ENCODE measurements at places on chromosomes 2 and 18. TPM values are rescaled to one million over a fixed set of nuclear protein-coding genes. Genes with fewer than 3 reads are reported as not detected.

- no peak for DNase-seq
Measured at GRCh38 chr18:9712130-9712577, 4.1 kb downstream of the RAB31 start.

- no peak for DNase-seq
Measured at GRCh38 chr2:42663828-42664227, 95.4 kb downstream of the MTA3 start.

- no peak for DNase-seq
Measured at GRCh38 chr18:5285326-5285725, 10.2 kb downstream of the ZBTB14 start.

- DNase-seq: peak; percentile 74
Measured at GRCh38 chr2:219017201-219017931, 23.9 kb downstream of the CFAP65 start.

DNA sequence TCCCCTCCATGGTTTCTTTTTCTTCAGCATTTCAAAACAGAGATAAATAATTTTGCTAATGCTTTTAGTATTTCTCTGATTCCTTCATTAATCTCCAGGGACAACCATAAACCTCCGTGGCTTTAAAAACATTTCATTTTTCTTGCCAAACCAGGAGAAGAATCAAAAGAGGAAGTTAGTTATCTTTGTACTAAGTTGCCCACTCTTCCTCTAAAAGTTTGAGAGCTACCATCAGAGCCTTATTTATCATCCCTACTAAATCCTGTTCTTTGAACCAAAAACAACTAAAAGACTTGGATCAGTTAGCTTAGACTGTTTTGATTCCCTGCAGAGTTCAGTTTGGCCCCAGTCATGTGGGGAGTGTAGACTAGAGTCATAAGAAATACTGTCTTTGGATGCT, 208.4 kb downstream of the SETBP1 start:
- DNase-seq: no peak

GRCh38 chr2:181241797-181242196, 215.4 kb upstream of the ITGA4 start:
- no peak for DNase-seq

DNA sequence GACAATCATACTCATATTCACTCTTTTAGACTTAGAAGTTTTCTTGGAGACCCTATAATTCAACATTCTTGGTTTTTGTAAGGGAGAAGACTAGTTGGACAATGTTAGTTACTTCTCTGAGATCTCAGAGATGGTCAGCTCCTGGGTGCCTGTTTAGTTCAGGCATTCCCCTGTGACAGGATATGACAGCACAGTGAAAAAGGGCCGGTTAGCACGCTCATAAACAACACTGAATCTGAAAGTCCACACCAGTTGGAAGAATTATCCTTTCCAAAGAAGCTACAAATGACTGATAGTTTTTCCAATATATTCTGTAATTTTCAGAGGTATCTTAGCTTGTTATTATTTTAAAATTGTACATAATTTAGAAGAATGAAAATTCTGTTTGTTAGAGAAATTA, 75.7 kb downstream of the ADAM23 start:
- no peak for DNase-seq

- peak; percentile 44 for DNase-seq
Measured at GRCh38 chr18:79904357-79905147, 46.9 kb downstream of the SLC66A2 start.

DNA sequence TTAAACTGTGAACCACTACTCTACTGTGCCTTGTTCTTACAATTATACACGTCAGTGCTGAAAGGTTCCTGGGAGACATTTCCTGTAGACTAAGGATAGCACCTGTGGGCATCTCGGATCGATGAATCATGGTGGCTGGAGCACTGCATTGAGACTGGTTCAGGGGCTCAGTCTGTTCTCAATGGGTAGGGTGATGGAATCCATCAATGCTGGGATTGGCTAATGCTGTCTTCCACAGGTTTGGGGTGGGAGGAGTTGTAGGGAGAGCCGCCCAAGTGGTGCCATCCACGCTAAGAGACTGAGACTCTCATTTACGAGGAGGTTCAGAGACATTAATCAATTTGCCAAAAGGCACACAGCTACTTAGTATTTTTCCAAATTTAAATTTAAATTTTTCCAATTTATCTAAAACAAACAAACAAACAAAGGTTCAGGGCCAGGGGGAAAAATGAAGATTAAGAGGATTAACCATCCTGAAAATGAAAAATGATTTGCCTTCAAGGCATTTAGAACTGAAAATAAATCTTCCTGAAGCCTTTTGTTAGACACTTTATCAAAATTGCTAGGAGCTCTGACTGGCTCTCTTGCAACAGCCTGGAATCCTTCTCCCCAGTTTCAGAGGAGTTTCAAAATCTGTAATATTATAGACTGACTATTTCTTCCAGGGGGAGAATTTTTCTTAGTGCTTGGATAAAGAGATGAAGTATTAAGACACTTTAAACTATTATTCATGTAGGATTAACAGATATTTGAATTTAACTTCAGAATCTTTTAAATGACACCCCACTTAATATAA, 359.2 kb downstream of the TGIF1 start:
- DNase-seq: no peak

DNA sequence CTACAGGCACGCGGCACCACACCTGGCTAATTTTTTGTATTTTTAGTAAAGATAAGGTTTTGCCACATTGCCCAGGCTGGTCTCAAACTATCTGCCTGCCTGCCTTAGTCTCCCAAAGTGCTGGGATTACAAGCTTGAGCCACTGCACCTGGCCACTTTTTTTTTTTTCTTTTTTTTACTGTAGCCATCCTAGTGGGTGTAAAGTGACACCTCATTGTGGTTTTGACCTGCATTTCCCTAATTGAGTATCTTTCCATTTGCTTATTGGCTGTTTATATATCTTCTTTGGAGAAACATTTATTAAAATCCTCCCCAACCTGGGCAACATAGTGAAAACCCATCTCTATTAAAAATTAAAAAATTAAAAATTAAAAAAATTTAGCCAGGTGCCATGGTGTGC, 12.0 kb downstream of the PCBP1 start:
- DNase-seq: no peak

GRCh38 chr2:211729433-211729832, 809.2 kb downstream of the ERBB4 start:
- DNase-seq: no peak

- DNase-seq: no peak
Measured at GRCh38 chr2:79453918-79454317, 58.9 kb upstream of the CTNNA2 start.

DNA sequence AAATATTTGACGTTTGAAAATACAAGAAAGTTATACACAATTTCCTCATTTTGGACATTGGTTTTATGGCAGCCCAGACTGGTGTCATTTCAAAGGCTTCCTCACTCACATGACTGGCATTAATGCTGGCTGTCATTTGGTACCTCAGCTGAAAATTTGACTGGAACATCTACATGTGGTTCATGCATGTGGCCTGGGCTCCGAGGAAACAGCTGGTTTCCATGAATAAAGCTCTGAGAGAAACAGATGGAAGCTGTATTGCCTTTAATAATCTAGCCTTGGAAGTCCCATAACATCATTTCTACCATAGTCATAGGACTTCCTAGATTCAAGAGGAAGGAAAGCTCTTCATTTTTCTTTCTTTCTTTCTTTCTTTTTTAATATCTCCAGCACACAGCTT, 42.9 kb upstream of the RIT2 start:
- DNase-seq: no peak

DNA sequence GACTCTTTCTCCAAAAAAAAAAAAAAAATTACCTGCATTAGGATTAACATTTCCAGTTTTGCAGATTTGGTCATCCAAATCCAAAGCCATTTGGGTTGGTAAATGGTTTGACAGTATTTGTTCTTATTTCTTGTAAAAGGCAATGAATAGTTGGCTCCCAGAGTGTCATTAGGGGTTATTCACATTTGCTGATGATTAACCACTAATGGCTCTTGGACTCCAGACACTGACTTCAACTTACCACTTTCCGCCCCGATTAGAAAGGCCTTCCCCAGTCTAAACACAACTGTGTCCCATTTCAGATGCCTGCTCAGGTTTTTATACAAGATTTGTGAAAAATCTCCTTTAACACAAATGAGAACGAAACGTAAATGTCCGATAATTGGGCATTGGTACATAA, 9.6 kb upstream of the TGIF1 start:
- DNase-seq: no peak

GRCh38 chr18:77676910-77677309, 427.3 kb downstream of the GALR1 start:
- DNase-seq: no peak

DNA sequence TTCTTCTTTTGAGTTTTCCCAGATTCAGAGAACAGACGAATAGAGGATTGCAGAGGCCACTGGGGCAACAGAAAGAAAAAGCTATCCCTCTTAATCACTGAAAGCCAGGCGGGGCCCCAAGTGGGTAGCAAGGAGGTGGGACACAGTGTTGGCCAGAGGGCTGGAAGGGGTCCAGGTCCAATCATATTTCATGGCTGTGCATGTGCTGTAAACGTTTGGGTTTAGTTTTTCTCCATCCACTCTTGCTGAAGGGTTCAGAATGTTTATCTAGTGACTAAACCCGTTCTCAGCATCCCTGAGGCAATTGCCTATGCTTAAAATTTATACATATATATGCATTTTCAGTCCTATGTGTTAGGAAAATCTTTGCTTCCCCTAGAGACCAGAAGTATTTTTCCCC, 99.4 kb upstream of the EPHA4 start:
- DNase-seq: no peak

- no peak for DNase-seq
Measured at GRCh38 chr2:446963-447530, 159.2 kb upstream of the ALKAL2 start.

DNA sequence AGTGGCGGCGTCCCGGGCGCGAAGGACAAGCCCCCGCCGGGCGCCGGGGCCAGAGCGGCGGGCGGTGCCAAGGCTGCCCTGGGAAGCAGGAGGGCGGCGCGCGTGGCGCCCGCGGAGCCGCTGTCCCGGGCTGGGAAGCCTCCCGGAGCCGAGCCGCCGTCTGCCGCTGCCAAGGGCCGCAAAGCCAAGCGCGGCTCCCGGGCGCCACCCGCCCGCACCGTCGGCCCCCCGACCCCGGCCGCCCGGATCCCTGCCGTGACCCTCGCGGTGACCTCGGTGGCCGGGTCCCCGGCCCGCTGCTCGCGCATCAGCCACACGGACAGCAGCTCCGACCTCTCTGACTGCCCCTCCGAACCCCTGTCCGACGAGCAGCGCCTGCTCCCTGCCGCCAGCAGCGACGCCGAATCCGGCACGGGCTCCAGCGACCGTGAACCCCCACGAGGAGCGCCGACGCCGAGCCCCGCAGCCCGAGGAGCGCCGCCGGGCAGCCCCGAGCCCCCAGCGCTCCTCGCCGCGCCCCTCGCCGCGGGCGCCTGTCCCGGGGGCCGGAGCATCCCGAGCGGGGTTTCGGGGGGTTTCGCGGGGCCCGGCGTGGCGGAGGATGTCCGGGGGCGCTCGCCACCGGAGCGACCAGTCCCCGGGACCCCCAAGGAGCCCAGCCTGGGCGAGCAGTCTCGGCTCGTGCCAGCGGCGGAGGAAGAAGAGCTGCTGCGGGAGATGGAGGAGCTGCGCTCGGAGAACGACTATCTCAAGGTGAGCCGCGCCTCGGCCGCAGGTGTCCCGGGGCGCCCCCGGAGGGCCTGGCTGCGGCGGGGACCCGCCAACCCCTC, 820 bp downstream of the MTCL1 start:
- DNase-seq: peak; percentile 56

DNA sequence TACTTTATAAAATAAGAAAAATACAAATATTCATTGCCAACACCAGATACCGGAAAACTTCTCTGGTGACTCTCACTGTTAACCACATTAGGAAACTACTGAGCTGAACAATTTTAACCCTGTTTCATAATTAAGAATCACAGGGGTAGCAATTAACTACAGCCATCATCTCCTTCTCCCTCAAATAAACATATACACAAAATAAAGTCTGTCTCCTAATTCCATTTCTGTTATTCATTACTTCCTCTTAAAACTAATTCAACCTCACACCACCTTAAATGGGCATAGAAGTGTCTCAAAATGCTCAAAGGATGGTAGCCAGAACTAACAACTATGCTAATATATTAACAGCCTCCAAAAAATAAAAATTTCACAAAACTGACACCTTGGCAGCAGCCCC, 60.7 kb downstream of the ACVR1 start:
- no peak for DNase-seq

GRCh38 chr18:77092104-77093066, 40.2 kb downstream of the MBP start:
- DNase-seq: no peak

DNA sequence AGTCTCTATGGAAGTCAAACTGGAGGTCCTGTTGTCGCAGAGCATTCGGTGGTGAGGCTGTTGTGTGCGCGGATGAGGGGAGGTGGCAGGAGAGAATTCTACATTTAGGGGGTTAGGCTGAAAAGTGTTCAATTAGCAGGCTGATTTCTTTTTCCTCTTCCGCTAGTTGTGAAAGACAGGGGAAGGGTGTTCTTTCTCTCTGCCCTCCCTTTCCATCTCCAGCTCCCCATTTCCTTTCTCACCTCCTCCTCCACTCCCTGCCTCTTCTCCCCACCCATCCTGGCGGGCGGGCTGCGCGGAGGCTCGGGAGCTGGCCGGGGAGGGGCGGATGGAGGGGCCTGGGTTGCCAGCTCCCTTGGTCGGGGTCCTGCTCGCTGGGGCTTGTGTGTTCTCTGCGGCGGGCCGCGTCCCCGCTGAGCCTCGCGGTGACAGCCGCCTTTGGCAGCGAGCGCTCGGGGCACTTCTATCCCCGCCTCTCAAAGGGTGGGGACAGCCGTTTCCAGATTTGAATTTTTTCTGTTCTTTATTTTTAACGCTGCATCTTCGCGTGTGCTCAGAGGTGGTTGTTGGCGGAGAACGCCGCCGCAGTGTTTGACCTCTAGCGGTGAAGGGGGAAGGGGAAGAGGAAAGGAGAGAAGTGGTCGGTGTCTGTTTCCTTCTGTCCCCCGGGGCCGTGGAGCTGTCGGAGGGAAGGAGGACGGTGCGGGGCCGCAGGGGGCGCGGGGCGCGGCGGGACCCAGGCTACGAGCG, 3.6 kb downstream of the SOX11 start:
- no peak for DNase-seq

DNA sequence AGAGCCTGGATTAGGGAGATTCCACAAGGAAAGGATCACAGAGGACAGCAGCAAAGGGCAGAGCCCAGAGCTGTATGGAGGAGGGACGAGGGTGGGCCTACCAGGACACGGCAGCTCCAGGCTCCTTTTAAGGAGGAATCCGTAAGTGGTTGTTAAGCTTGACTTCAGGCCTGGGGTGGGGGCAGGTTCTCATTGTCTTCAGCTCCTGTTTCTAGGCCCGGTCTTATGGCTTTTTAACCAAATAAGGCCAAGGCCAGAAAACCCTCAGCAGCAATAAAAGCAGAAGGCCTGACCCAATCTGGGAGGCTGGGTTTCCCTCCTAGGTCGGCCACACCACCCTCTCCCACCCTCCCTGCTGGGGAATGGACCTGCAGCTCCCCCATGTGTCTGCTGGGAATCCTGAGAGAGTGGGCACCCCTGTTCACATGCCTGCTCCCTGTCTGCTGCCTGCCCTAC, 111.2 kb downstream of the PLB1 start:
- peak; percentile 56 for DNase-seq

Gene DES
- 314 TPM for total RNA-seq

Gene SULT1C2
- total RNA-seq: 1.7 TPM

Gene KCNK3
- total RNA-seq: 14.7 TPM

Gene KIAA2012
- not detected for total RNA-seq

Gene ADGRF3
- total RNA-seq: not detected

Gene ZNF804A
- 0.23 TPM for total RNA-seq

All from aorta (tissue), 5 donors.